ENCODE measurements at places on chromosomes 5 and 9.

- DNase-seq = no peak
Observed at GRCh38 chr9:136845465-136846260, 3.4 kb downstream of the AJM1 start.

DNA sequence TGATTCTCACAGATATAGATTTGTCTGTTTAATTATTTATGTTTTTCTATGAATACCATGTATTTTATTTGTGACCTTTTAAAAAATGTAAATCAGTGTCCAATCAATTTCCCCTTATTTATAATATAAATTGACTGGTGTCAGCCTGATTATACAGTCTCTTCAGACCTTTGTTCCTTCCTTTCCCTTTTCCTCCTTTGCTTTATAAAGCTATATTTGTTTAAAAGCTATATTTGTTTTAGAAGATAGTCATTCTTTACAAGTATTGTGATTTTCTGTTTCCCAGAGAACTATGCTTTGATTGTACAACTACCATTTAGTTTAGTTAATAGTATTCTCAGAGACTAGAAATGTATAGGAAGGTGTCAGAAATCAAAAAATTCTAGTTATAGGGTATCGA, 90.6 kb downstream of the CNTLN start:
- no peak for DNase-seq

DNA sequence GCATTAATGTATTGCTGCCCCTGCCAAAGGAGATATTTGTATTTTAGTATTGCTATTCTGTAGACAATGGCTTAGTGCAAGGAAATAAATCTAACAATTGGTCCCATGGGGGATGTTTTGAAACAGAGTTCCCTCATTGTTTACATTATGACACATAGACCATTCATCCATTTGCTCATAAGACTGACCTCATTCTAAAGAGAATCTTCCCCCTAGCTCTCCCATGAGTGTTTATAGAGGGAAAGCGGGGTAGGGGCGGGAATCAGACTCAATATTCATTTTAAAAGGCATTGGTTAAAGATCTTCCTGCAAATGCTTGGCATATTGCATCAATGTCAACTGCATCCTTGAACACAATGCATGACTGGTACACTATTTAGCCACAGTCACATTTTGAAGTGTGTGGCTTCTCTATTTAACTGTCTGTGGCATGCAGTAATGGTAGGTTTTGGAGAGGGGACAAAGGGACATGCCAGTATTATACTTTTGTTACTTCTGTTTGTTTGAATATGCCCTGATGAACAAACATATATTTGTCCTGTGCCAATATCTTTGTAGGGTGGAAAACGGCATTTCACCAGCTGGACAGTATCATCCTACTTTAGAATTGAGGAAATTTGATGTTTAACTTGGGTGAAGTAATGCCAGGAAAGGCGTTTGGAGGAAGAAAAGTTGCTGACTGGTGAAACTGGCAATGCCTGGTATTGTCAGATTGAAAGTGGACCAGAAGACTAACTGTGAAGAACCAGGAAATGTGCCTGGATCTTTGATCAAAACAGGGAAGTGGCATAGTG, 84.1 kb upstream of the MEGF10 start:
- no peak for DNase-seq

GRCh38 chr9:117775591-117775990, 71.4 kb downstream of the TLR4 start:
- DNase-seq = no peak

- DNase-seq = no peak
Observed at GRCh38 chr9:70488793-70489105, 74.3 kb upstream of the KLF9 start.

DNA sequence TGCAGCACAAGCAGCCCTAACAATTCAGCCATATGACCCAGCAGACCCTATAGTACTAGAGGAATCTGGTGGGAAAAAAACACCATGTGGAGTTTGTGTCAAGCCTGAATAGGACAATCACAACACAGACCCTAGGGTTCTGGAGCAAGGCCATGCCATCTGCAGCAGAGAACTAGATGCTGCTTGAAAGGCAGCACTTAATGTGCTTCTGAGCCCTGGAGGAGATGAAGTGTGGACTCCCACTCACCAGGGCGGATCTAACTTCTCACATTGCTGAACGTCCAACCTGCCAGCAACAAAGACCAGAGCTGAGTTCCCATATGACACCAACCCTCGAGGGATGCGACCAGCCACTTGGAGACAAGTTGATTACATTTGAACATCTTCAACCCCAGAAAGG, 43.2 kb downstream of the GABBR2 start:
- no peak for DNase-seq

DNA sequence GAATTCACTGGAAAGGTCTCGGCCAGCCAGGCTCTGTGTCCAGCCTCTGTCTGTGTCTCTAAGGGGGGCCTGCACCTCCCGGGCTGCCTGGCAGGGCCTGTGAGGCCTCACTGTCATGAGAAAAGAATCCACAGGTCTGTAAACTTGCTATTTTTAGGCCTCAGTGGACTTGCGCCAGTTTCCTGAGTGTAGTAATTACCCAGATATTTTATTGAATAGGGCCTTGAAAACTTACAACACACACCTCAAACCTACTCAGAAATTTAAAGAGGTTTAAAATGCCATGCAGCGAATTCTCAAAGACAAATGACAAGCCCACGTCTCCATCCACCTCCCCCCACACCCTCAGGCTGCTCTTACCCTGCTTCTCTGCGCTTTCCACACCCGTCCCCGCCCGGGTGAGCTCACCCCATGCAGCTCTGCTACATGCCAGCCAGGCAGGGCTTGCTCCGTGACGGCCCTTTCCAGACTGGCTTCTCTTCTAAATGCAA, 8.8 kb upstream of the TENT4A start:
- no peak for DNase-seq

GRCh38 chr5:76379855-76380254, 23.2 kb upstream of the IQGAP2 start:
- DNase-seq = no peak

DNA sequence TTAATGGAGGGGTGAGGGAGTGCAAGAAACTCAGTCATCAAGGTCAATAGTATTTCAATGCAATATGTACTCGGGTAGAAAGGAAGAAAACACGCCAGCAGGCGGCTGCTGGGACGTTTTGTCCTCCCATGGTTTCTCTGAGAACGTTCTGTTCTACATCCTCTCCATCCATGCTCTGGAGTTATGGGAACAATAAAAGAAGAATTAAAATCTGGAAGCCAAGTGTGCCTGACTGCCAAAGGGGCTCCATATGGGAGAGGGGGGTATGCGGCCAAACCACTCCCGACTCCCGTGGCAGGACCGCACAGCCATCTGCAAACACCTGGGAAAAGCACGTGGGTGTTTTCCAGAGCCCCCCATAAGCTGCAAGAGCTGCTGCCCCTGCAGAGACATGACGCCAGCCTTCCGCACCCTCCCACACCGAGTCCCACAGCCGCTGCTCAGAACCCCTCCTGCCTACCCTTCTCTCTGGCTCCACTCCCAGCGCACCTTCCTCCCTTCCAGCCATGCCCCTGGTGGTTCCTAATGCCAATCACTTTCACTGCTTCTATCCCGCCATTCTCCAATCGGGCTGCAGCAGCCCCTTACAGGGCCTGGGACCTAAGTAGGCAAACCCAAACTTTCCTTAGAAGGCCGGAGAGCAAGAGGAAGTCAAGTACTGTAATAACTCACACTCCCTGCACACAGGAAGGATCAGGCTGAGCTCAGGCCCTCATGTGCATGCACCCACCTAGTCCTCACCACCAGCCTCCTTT, 241.6 kb downstream of the SYK start:
- DNase-seq = no peak

DNA sequence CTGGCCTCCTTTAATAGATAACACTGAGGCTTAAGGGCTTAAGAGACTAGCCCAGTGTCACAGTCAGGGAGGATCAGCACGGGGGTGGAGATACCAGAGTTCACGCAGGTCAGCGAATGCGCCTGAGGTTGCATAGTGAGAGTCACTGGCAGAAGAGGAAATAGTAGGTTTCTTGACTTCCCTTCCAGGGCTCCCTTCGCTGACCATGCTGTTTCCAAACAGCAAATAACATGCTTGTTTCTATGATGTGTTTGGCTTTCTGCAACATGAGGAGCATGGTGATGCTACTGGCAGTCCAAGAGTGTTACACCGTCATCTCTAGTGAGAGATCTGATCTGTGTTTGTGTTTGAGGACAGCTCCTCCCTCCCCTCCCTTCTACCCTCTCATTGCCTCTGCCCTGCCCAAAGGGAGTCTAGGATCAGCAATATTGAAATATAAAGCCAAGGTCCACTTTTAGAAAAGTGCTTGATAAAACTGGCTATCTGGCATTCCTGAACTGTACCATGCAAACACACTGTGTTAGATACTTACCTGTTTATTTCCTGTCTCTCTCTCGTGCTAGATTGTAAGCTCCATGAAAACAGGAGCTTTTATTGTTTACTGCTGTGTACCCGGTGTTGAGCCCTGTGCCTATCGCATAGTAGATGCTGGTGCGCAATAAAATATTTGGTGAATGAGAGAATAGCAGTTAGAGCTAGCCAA, 12.3 kb downstream of the TLE4 start:
- DNase-seq = no peak

GRCh38 chr5:180598316-180598701, 7.0 kb upstream of the SCGB3A1 start:
- no peak for DNase-seq

DNA sequence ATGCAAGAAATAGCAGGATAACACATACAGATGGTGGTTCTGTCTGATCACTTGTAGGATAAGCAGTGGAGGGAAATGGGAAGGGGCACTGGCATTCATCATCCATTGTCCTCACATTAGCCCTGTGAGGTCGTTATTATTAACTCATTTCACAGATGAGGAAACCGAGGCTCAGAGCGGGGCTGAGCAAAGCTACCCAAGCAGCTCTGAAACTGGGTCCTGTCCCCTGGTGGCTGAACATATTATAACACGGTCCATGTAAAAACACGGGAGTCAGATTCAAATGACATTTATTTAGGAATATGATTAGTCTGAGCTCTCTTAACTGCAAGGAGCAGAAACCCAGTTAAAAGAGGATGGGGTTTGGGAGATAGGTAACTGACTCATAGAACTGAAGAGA, 43.1 kb downstream of the HRH2 start:
- no peak for DNase-seq

DNA sequence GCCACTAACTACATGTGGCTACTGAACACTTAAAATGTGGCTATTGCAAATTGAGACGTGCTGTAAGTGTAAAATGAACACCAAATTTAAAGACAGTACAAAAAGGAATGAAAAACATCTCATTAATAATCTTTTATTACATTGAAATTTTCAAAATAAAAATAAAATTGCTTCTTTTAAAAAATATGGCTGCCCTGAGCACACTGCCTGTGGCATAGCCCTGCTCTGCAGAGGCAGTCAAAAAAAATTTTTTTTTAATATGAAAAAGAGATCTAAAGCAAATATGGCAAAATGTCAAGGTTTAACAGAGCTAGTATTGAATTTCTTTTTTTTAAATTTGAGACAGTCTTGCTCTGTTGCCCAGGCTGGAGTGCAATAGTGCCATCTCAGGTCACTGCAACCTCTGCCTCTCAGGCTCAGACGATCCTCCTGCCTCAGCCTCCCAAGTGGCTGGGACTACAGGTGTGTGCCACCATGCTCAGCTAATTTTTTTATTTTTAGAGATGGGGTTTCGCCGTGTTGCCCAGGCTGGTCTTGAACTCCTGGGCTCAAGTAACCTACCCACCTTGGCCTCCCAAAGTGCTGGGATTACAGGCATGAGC, 25.6 kb downstream of the CARNMT1 start:
- no peak for DNase-seq

- DNase-seq = no peak
Observed at GRCh38 chr9:82188817-82189216, 200.2 kb downstream of the SPATA31D1 start.

DNA sequence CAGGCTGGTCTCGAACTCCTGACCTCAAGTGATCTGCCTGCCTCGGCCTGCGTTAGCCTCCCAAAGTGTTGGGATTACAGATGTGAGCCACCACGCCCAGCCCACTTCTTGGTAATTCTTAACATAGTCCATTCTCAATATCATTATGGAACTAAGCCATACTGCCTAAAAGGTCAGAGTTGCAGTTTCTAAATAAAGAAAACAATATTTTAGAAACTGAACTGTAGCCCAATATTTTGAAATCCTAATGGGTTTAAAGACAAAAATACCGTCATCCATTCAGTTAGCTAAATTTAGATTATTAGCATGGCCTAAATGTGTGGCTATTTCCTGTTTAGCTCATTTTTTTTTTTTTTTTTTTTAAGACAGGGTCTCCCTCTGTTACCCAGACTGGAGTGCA, 99.5 kb downstream of the USP20 start:
- no peak for DNase-seq

DNA sequence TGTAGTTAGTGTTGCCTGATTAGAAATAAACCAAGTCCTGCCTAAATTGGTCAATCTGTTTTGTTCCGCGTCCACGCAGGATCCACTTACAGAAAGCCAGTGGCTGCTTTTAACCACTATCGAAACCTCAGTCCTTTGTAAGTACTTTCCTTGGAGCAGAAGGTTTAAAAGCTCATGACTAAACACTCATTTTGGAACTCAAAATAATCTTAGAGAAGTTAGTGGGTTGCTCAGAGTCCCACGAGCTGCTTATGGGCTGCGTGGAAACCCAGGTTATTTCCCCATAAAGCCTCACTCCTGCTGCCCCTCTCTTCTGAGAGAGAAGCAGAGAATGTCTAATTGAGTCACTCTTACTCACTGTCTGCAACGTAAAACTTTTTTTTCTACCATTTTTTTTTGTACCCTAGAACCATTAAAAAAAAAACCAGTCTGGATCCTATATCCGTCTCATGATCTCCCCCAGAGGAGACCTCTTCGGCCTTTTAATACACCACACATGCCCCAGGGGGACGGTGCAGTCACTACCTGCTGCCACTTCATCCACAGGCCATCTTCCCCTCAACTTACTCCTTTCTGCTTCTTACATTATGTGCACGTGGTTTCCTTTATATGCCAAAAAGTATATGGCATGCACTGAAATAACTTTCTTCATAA, 7.6 kb downstream of the BASP1 start:
- DNase-seq = no peak

GRCh38 chr5:93304456-93305250, 276.4 kb downstream of the NR2F1-AS1 start:
- no peak for DNase-seq

DNA sequence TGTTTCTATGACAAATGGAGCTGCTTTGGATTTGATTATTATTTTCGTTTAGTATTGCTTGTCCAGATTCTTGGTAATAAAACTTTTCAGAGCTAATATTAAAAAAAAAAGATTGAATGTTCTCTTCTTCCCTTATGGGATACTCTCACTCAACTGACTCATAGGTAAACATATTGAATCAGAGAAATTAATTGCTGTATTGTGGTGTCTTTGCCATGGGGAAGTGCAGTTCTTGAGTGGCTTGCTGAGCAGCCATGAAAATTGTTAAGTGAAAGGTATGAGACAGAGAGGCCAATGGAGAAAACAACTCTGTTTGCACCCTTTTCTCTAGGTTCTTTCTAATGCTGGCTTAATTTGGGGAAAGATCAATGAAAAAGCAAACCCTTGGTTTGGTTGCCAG, 149.9 kb upstream of the HMHB1 start:
- DNase-seq = no peak

DNA sequence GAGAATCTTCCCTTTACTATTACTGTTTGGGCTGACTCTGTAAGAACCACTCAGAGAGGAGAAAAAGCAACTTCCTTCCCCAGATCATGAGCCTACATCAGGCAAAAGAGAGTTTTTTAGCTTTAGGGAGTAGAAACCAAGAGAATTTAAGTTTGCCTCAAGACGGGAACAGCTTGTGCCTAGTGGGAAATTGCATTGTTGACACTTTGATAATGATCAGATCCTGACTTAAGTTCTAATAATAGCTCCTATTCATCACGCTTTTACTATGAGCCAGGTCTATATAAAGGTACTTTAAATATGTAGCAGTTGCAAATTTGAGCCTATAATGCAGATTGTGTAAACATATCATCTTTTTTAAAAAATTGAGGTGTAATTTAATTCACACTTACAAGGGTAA, 298.2 kb downstream of the MAN2A1 start:
- no peak for DNase-seq

- DNase-seq = no peak
Observed at GRCh38 chr5:76422227-76422626, 19.1 kb downstream of the IQGAP2 start.
